Right atrium auricular region (tissue), 2 donors: ENCODE measurements at places on chromosomes 11 and 22. TPM values are rescaled to one million over a fixed set of nuclear protein-coding genes. Genes with fewer than 3 reads are reported as not detected.

Gene TH
- not detected for total RNA-seq

Gene MAFF
- total RNA-seq = 24.8 TPM

Gene YPEL1
- total RNA-seq = 5.0 TPM

Gene MAPK8IP1
- 7.3 TPM for total RNA-seq

Gene JAML
- 0.48 TPM for total RNA-seq

Gene GDPD4
- total RNA-seq = not detected

Gene DDIAS
- total RNA-seq = 0.55 TPM

Gene OR52N2
- not detected for total RNA-seq

Gene DCHS1
- total RNA-seq = 9.3 TPM

Gene XNDC1N
- 1.4 TPM for total RNA-seq

Gene FGF4
- total RNA-seq = not detected

Gene PDE2A
- 23.1 TPM for total RNA-seq

DNA sequence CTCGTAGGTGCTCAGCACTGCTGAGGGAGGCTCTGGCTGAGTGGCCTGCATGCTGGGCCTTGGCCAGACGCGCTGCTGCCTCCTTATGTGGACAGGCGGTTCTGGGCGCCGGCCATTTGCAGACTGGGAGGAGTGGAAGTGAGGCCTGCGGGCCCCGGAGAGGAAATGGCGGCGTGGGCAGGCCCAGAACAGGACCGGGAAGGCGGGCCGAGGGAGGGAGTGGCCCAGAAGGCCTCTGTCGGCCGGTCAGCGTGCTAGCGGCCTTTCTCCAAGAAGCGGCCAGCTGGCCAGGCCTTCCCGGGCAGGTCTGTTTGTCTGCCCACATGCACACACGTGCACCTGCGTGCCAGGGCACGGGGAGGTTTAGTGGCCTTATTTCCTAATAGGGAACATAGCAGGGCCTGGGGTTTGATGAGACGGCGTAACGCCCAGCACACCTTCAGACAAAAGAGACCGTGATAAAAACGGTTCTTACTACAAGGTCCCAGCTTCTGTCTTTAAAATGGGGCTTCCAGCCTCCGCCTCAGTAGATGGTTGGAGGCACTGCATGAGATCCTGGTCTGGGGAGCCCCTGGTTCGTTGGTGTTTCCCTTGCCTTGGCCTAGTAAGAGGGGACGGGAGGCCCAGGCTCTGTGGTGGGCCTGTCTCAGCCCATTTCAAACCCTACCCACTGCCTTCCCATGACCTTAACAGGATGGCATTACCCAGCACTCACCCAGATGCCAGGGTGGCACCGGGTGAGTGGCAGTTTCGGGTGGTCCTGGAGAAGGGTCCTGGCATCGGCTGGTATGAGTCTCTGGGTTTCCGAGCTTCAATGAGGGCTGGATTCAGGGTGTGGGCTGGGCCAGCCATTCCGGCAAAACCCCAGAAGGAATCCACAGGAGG is 65.1 kb upstream of the PPARA start:
- DNase-seq = peak; percentile 92

DNA sequence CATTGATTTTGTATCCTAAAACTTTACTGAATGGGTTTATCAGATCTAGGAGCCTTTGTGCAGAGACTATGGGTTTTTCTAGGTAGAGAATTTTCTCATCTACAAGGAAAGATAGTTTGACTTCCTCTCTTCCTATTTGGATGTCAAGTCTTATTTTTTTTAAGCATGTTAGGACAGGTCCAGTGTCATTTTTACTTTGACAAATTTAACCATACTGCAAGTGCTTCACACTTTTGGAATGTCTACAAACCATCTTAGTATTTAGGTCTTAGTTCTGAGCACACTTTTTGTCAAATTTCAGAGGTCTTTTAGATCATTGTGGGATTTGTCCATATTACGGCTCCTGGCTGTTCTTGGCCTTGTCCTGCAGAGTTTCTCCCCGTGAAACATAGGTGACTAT is 715.2 kb upstream of the RAG2 start:
- DNase-seq = no peak

- no peak for DNase-seq
Measured at GRCh38 chr22:41485033-41485432, 16.1 kb downstream of the ACO2 start.

GRCh38 chr11:62133328-62134065 is 9.7 kb downstream of the INCENP start:
- no peak for DNase-seq

DNA sequence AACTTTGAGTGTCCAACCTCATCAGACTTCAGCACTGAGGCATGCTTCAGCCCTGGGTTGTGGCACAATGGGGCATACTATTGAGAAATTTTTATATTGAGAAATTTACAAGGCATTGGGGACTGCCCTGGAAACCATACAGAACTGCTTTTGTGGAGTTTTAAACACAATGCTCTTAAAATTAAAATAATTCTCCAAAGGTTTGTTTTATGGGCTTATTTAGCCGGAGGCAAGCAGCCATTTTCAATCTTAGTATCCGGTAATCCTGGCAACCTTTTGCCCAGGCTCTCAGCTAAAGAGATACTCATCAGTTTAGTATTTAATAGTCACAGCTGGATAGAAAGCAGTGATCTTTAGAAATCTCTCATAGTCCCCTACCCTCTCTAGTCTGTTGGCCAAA is 3.1 kb upstream of the EXPH5 start:
- DNase-seq = no peak

DNA sequence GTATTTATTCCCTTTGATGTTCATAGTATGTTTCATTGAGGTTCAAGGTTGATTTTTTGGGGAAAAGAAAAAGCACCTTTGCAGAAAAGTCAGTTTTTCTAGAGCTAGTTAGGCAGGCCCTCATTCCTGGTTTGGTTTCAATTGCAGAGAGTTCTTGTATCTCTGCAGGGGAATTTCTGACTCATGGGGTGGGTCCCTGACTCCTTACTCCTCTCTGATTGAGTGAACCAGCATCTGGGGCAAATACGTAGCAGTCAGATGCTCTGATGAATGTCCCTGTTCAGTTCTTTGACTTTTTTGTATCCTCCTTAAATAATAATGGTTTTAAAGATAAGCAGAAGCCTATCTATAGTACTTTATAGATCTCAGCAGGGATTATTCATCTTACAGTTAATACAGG is 7.7 kb upstream of the NCR3LG1 start:
- no peak for DNase-seq

- no peak for DNase-seq
Measured at GRCh38 chr11:116558504-116559211, 214.1 kb downstream of the BUD13 start.

- no peak for DNase-seq
Measured at GRCh38 chr22:48677621-48678020, 1150.1 kb downstream of the BRD1 start.

- no peak for DNase-seq
Measured at GRCh38 chr11:62269654-62270278, at the start of gene SCGB2A2. SCGB2A2 (plus strand) TSS chr11:62270158; CDS start chr11:62270217, 59 bp downstream.

- no peak for DNase-seq
Measured at GRCh38 chr11:25485315-25485714, 846.6 kb upstream of the ANO3 start.

GRCh38 chr22:37419969-37420685 is 7.2 kb downstream of the ELFN2 start:
- DNase-seq = no peak

DNA sequence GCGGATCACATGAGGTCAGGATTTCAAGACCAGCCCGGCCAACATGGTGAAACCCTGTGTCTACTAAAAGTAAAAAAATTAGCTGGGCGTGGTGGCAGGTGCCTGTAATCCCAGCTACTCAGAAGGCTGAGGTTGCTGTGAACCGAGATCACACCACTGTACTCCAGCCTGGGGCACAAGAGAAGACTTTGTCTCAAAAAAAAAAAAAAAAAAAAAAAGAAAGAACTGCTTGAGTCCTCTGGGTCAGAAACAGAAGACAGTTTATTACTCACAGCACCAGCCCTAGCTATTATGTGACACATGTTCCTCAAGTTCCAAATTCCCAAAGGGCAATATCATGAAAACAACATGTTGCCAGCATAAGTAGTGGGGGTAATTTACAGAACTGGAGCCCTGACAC is 1014.1 kb upstream of the RAG2 start:
- DNase-seq = no peak

DNA sequence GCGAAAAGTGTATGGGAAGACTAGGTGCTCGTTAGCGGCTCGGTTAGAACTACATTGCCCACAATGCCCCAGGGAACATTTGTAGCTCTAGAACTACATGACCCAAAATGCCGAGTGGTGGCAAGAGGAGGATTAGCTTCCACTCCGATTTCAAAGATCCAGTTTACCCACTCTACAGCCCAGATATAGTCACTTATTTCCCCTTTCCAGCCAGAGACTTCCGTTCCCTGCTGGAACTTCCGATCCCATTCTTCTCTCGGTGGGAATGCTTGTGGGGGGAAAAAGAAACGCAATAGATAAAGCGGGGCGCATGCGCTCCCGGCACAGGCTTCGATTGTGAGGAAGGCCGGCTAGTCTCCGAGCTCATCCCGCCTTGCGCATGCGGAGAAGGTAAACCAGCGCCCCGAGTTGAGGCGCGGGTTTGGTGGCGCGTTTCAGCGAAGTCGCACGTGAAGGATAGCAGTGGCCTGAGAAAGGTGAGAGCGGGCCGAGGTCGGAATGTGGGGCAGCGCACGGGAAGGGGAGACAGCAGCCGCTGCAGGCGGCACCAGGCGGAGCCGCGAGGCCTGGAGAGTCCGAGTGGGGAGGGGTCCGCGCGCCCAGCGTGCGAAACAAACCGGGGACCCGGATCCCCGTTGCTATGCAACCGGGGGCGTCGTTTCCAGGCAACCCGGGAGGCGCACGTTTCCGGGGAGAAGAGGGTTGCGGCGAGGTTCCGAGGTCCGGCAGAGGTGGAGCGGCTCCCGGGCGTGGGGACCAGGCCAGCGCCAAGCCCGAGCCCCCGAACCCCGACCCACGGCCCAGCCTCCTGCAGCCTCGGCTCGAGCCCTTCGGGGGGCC is at the start of gene TMEM109:
TSS of gene TMEM109 (plus strand) at position 366 of the 840 bp plus-strand sequence. CDS start 5,536 bp downstream, outside the sequence.
- DNase-seq = peak; percentile 89

DNA sequence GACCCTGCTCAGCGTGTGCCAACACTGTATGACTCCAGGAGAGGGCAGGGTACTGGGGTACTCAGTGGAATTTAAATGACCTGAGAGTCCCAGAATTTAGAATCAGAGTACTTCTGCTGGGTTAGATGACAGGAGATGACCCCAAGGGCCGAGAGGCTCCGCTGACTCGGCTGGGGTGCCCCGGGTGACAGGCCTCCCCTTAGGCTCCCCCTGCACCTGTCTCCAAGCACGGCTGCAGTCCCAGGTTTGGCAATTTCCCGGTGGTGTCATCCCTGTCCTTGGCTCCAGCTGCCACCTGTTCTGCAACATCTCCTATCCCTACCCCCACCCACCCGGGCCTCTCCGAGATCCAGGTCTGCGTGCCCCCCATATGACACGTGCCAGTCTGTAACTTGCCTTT is 1.3 kb downstream of the ACTN3 start:
- no peak for DNase-seq

DNA sequence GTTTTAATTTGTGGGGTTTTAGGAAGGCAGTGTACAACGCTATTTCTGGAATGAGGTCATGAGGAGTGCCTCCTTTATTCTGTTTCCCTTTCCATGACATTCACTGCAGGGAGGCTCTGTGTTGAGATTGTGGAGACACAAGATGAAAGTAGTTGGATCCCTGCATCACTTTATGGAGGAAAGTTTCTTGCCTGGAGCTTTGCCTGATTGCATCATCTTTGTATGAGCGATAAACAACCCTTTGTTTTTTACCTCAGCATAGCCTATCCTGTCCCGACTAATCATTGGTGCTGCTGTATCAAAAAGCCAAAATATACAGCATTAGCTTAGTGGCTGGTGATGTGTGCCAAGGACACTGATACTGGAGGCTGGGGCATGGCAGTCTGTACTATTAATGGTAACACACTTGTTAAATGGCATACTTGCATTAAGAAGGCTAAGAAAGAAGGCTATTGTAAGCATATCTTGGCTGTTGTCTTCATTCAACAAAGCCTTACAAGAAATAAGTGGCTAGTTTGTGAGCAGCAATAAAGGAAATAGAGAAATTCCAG is 31.2 kb upstream of the SLC5A4 start:
- no peak for DNase-seq

- no peak for DNase-seq
Measured at GRCh38 chr11:99534812-99535211, 514.1 kb downstream of the CNTN5 start.

DNA sequence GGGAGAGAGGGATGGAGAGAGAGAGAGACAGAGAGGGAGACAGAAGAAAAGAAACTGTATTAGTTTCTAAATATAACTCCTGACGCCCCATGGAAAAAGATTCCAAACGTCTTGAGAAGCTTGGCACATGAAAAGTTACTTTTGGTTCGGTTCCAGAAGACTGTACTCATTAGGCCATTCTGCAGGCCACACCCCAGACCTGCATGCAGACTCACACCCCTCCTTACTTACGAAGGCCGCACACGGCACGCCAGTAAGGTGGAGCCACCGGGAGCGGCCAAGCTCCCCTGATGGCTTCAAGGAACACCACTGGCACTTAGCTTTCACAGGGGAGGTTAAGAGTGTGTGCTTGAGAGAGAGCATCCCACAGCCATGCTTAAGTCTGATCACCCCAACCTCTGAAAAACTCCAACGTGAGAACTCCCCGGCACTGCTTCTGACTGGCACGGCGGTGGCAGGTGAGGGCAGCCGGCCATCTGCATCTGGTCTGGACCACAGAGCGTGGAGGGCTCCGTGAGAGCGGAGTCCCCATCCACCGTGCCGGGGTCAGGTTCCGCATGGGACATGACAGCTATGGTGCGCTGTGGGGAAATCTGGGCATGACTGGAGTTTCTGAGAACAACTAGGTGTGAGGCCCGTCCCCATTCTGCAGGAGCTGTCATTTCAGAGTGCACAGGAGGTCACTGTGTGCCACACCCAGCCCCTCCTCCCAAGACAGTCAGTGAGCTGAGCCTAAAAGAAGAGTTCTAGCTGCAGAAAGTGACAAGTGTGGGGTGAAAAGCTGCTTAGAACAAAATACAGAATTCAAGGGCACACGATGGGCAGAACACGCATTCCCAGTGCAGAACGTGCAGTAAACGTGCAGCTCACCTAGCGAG is 62.4 kb downstream of the MYH9 start:
- DNase-seq = peak; percentile 84

DNA sequence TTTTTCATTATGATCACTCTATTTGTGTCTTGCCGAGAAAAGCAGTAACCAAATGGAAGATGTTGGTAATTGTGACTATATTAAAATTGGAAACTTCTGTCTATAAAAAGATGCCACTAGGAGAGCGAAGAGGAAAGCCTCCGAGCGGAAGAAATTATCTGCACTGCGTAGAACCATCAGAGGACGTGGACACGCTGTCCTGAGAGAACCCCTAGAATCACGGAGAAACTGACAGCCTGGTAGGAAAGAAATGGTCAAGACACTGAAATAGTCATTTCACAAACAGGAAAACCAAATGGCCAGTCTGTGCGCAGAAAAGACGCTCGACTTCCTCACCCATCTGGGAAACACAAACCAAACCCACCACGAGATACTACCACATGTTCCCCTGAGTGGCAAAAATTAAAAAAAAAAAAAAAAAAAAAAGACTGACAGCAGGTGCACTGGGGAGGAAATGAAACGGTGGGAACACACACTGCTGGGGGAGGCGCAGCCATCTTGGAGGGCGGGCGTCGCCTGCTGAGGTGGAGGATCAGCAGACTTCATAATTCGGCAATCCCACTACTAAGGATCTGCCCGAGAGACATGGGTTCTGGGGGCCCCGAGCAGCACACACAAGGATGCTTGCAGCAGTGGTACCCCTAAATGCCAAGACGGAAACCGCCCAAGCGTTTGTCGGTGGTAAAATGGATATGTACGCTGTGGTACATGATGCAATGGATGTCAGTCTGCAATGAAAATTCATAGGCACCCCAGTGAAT is 21.3 kb downstream of the IFITM10 start:
- no peak for DNase-seq
